ENCODE measurements at places on chromosomes 4 and X. TPM values are rescaled to one million over a fixed set of nuclear protein-coding genes. Genes with fewer than 3 reads are reported as not detected.

DNA sequence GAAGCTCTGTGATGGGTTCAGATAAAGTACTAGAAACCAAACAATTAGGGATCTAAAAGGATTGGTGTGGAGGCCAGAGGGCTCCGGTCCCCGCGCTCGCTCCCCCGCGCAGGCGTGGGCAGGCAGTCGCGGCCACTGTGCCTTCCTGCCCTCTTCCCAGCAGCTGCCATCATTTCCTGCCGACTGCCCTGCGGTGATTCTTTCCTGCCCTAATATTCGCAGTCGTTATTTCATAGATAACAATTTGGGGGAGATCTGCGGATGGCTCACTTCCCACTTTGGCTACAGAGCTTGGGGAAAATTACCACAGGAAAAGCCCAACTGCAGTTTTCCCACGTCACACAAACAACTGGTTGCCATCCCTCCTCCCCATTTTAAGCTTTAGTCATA lies 2.2 kb downstream of the GRIA2 start:
- no peak for DNase-seq

Gene ITIH6
- total RNA-seq = 0.20 TPM

Gene TRIM60
- not detected for total RNA-seq

DNA sequence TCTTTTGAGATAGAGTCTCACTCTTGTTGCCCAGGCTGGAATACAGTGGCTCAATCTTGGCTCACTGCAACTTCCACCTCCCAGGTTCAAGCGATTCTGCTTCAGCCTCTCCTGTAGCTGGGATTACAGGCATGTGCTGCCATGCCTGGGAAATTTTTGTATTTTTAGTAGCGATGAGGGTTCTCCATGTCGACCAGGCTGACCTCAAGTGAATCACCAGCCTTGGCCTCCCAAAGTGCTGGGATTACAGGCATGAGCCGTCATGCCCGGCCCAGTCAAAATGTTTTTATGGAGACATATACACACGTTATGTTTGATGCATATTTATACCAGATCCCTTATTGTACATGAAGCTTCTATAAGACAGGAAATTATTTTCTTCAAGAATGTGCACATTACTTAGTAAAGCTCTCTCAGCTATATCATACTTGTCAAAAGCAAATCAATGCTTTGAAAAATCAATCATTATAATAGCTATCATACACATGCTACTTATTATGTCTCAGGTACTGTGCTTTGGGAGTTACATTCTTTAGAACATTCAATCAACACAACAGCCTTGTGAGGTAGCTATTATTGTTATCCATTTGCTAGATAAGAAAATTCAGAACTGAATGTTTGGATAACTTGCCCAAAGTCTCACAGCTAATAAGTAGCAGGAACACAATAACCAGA lies 269.2 kb downstream of the FSTL5 start:
- DNase-seq = no peak

Gene CAMK2D
- 49.5 TPM for total RNA-seq

Gene MYOZ2
- total RNA-seq = not detected

GRCh38 chr4:175070444-175070843 lies 152.3 kb downstream of the ADAM29 start:
- no peak for DNase-seq

GRCh38 chr4:142098900-142099545 lies 462.6 kb downstream of the IL15 start:
- DNase-seq = no peak

DNA sequence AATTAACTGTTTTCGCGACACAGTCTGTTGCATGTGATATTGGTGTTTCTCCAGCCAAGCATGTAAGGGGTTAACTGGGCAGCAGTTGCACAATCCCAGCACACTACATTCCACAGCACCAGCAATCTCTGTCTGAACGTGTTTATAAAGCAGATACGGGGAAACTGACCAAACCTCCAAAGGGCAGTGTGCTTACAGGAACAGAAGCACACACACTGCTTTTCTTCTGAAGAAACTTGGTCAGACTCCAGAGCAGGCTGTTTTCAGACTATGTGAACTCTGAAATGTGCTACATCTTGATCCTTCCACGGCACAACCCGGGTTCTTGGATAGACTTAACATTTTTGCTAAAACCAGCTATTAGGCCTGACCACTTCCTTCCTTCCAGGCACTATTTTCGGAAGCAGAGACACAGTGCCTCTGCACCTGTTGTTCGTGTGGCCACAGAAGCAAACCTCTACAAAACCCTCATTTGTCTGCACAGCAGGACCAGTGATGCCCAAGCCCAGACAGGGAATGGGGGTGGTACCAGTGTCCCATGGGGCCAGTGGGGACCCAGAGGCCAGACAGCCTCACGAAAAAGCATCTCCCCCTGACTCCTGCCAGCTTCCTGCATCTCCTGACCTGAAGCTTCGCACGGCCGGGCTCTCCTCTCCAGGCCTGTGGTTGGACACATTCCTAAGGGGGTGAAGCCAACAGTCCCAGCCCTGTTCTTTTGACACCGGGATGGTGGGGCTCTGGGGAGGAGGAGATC lies 90.1 kb downstream of the IRF2 start:
- DNase-seq = peak; percentile 13

GRCh38 chrX:134798472-134798871 lies 140.2 kb upstream of the PLAC1 start:
- no peak for DNase-seq

DNA sequence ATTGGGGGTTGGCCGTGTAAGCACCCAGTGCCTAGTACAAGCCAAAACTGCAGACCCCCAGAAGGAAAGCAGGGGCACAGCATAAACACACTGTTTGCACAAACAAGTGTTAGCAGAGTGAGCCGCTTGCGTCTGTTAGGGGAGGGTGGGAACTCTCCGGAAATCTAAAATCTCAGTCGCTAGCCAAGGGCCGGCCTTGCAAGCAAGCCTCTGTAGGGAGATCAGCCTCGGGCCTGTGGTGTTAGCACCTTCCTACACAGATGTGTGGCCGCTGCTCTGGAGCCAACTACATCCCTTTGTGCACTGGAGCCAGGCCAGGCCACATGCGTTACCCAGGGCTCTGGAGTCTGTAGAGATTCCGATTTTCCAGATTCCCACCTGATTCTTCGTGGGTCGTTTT lies 67.1 kb downstream of the GPR143 start:
- DNase-seq = no peak

DNA sequence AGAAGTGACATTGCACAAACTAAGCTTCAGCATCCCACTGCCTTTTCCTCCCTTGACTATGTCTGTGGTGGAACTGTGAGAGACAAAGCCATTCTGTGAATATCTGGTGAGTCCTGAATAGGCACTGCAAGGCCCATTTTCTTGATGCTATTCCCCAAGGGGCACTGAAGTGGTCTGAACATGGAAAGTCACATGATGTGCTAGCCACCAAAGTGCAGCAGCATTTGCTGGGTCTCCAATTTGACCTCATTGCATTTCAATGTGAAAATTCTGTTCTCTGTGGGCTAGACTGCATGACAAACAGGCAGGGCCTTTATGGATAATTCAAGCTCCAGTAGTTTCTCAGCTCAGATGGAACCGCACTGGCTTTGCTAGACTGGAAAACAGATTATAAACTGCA lies 627.4 kb upstream of the BOD1L1 start:
- no peak for DNase-seq
